ENCODE measurements at places on chromosomes 2 and 18.

- no peak for DNase-seq
Measured at GRCh38 chr18:41643427-41643826, 311.6 kb upstream of the PIK3C3 start.

GRCh38 chr2:30398084-30398873 is 48.8 kb upstream of the LCLAT1 start:
- DNase-seq = no peak

DNA sequence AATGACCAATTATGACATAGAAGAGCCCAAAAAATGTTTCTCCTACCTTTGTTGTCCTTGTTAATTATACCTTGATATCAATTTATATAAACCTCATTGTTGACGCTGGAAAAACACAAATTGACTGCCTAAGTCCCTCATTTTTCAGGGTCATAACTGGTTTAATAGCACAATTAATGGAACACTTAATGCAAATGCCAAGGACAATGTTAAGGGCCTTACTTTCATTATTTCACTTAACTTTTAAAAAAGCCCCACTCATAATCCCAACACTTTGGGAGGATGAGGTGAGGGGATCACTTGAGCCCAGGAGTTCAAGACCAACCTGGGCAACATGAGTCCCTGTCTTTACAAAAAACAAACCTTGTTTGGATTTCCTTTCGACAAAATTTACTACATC is 3.5 kb upstream of the STPG4 start:
- no peak for DNase-seq

- no peak for DNase-seq
Measured at GRCh38 chr2:112811841-112812306, 24.7 kb downstream of the IL1B start.

DNA sequence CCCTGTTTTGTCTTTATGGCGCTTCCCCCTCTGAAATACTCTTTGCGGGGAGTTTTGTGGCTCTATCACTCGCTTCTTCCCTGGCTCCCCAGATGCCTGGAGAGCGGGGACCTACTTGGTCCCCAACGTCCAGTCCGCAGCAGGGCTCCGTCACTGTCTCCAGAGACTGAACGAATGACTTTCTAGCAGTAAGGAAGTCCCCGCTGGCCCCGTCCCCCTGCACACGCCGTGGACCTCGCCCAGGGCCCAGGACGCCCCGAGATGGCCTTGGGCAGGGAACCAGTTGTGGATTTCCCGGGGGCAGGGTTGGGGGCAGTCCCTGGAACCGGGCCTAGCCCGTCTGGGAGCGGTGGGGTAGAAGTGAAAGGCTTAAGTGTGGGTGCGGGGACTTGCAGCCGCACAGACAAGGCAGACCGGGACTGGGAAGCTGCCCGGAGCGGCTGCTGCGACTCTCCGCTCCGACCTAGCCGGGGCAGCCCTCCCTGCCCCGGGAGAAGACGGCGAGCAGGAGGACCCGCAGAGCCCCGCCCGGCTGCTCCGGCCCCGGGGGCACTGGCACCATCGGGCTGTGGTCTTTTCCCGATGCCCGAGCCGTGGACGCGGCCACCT is 821 bp upstream of the EPHA4 start:
- no peak for DNase-seq

DNA sequence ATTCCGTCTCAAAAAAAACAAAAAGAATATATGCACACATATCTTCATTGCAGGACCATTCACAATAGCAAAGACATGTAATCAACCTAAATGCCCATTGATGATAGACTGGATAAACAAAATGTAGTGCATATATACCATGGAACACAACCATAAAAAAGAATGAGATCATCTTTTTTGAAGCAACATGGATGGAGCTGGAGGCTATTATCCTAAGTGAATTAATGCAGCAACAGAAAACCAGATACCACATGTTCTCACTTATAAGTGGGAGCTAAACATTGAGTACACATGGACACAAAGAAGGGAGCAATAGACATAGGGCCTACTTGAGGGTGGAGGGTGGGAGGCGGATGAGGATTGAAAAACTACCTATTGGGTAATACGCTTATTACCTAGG is 8.8 kb downstream of the NT5C1B start:
- no peak for DNase-seq

- no peak for DNase-seq
Measured at GRCh38 chr2:120969613-120970355, 234.1 kb downstream of the GLI2 start.

DNA sequence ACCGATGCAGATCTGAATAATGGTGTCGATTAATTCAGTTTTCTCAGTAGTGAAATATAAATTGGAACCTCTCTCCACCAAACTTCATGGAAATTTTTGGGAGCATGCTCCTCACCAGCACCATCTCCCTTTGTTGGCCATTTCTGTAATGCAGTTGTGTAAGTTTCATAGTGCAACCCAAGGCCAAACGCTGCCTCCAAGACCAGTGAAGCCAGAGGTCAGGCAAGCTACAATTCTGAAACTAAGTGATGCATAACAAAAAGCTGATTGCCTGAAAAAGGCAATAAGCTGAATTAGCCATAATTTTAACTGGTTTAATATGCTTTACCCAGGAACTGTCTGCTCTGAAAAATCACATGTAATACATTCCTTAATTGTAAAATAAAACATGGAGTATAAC is 138.3 kb upstream of the TACR1 start:
- DNase-seq = no peak

DNA sequence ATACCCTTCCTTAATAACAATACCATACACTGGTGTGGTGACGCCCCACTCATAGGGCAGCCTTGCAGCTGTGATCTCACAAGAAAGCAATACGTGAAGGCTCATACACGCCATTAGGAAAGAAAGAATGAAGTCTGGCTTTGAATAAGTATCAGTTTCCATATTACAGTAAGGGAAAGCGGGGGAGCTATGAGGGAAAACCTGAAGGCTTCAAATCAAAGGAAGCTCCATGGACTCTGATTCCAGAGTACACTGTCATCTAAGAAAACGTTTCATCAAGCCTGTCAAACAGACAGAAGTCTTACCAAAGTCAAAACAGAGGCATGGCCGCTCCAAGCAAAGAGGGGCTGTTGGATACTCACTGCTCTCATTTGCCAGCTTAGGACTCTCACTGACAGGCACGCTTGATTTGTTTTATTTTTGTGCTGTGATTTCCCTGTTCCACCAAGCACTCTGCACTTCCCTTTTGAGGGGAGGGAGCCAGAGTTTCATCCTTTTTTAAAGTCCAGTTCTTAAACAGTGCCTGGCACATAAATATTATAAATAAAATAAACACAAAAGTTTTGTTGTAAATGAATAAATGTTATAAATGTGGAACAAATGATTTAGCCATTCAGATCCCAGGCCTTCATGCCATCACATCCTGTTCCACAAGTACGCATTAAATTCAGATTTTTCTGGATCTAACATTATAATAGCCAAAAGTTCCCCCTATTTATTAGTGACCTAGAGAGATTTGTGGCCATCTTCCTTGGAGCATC is 221.2 kb downstream of the PIEZO2 start:
- no peak for DNase-seq

DNA sequence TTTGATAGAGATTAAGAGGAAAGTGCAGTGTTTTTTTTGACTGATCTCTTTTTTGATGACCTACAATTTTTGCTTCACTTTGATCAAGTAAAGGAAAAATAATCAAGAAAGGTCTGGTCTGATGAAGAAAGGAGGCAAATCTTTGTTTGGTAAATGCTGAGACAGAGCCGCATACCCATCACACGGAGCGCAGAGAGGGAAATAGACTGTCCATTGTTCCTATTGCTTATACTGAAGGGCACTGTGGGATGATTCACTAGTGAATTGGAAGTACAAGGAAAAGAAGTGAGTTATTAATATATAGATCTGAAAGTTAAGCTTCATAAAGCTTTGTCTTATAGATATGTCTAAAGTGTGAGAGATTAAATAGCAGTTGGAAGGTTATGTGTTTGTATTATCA is 455.1 kb downstream of the PLCL1 start:
- no peak for DNase-seq

- no peak for DNase-seq
Measured at GRCh38 chr18:7870855-7871254, 303.7 kb downstream of the PTPRM start.

- no peak for DNase-seq
Measured at GRCh38 chr2:234110219-234110618, 59.7 kb downstream of the SPP2 start.

DNA sequence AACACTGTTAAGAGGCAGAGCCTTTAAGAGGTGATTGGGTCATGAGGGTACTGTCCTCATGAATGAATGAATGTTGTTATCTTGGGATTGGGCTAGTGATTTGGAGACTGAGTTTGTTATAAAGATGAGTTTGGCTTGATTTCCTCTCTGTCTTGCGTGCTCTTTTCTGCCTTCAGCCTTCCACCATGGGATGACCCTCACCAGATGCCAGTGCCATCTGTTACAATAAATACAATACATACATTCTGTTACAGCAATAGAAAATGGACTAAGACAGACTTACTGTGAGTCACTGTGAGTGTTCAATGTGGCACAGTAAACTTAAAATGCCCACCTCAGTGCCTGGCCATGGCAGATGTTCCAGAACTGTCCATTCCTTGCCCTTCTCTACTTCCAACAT is 95.0 kb upstream of the ZFP36L2 start:
- no peak for DNase-seq

DNA sequence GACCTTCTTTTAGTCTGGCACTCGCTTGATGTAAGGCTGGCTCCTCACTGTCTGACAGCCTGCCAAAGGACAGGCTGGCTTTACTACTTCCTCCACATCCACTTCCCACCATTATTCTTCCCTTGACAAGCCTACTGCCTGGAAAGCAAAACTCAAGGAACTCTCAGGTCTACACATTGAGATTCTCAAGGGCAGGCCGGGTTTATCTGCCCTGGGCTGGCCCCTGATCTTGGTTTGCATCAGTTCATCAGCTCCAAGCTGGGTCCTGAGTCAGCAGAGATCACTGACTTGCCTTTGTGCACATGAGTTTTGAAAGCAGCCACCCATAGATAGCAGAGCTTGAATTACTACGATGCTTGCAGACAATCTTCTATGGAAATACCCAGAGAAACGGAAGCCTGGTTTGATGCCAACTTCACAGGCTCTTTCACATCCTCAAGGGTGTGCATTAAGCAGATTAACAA is 53.9 kb downstream of the KCTD18 start:
- DNase-seq = no peak

DNA sequence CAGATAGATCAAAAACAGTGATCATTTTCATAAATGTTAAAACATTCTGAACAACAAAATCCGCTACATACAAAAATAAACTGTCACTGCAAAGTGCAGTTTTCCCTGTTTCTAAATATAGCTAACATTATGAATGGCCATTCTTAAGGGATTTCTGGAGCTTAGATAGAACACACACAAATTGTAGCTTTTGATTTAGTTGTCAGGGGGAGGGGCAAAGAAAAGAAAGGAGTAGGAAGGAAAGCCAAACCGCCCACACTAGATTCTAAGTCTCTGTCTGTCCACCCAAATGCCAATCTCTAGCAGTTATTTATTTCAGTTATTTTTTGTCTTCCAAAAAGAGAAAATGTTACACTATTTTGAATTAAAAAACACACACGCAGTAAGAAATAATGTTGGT is 182.4 kb downstream of the CDH2 start:
- no peak for DNase-seq

DNA sequence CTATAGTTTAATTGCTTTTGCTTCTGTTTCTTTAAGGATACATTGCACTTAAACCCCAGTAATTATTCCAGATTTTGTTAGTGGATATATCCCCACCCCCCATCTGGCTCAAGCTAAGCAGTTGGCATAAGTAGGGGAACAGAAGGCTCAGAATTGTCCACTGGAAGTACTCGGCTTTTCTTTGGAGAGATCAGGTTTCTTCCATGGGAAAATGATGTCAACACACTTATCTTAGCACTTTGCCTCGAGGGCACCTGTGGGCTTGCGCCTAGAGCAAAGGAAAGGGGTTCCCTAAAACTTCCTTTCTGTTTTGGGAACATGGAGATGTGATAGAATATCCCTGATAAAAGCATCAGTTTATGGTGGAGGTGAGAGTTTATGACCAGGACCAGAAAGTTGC is 130.6 kb downstream of the FMNL2 start:
- no peak for DNase-seq

DNA sequence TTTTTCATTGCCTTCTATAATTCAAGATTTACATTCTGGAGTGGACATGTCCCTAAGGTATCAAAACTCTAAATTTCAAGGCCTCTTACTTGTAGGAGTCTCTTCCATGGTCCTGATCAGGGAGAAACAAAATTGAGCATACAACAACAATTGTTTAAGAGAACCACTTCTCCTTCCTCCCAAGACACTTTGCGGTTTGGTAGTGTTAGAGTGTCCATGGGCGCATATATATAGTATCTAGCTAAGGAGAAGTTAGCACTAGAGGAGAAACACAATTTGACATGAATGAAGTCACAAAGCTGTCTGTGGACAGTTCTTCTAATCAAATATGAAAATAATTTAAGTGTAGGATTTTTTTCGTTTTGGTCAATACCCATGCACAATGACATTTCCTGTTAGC is 349.1 kb upstream of the MAP2 start:
- no peak for DNase-seq

GRCh38 chr2:96577501-96577900 is 40.9 kb downstream of the ARID5A start:
- no peak for DNase-seq

DNA sequence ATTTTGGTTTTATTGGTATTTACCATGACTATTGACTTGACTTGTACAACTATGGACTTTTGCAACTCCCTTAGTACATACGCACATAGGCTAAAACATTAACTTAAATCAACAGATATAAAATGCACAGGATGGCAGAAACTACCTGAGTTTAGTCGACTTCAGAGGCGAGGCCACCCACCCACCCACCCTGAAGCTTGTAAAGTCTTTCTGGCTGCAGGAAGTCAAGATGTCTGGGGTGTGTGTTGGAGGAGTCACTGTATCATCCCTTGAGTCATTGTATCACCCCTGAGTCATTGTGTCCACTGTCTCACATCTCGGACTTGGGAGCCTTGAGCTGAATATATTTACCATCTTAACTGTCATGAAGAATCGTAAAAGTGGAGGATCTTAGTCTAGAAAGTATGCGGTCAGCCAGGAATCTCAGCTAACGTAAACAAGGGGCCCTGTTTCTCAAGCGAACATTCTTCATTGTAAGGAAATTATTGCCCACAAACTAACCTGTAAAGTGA is 140.0 kb upstream of the ST6GAL2 start:
- DNase-seq = no peak

Measured in brain pericyte (primary cell).